ENCODE measurements at places on chromosomes 6 and 20.

DNA sequence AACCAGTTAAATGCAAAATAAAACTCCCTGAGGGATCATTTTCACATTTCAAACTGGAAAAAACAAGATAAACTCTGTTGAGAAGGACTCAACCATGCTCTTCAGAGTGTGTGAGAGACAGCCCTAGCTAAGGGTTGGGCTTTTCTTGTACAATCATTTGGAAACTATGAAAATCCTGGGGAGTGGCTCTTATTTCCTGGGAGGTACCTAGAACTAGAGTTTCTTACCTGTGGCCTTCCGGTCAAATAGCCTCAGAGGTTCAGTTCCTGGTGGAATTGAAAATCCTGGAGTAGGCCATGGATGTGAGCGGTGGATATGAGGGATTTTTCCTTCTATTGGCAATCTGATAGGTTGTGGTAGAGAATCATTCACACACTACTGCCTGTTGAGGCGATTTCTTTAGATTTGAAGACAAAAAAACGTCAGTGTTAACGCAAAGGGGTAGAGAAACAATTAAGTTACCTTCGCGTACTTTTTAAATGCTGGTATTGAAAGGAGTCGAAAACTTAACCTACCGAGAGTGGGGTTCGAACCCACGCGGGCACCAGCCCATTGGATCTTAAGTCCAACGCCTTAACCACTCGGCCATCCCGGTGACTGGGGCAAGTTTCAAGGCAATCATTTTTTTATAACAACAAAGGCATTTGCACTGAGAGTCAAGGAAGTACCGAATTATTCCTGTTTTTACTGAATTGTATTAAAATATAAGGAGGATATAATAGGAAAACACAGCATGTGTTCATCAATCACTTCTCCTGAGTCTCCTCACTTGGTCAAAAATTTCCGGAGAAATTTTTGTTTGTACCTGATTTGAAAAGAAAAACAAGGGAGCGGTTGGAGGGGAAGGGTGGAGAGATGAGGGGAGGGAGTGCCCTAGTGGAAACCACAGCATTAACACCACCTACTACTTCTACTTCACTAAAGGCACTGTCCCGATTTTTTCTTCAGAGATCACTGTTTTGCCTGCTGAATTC is 191.3 kb downstream of the OR2B2 start:
- no peak for DNase-seq

DNA sequence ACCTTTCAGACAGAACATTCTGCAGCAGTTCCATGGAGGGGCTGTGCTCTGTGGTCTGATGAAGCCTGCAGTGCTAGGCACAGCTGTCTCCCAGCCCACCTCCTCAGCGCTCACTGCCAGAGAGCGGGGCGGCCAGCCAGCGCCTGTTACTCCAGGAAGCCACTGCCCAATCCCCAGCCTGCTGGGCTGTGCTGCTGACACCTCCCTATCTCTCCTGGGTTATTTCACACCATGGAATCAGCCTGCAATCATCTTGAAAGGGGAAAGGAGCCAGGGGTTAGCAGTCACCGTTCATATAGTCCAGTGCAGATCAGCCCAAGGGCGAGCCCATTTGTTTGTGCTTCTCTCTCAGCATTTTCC is 46.3 kb upstream of the NHSL1 start:
- DNase-seq: no peak

- no peak for DNase-seq
These were observed 540.2 kb downstream of the PRKN start for GRCh38 chr6:162187168-162187935.

- DNase-seq: no peak
These were observed 44.6 kb downstream of the GPR63 start for GRCh38 chr6:96792561-96793190.

DNA sequence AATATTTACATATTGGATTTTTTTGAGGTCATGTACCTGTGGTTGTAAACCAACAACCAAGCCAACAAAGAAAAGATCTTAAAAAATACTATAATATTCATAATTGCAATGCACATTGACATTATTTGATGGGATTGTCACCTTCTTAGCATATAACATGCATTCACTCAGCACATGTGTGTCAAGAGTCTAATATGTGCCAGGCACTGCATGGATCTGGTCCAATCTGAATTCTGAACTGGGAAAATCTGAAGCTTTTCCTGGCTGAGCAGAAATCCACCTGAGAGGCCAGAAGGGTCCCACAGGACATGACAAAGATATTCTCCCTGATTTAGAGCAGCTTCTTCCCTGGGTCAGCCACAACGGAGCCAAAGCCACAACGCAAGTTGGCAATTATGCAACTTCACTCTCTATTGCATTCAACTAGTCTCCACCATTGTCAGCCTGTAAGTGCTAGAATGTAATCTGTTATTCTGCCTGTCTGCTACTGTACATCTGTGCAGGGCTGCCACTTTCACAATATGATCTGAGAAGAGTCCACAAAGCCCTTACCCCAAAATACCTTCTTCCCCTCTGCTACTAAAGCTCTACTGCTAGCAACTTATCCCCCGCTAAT is 17.0 kb upstream of the DDO start:
- no peak for DNase-seq

GRCh38 chr6:37845930-37846329 is 26.4 kb downstream of the ZFAND3 start:
- DNase-seq: no peak

- no peak for DNase-seq
These were observed 165.5 kb upstream of the BMP5 start for GRCh38 chr6:56040889-56041301.

DNA sequence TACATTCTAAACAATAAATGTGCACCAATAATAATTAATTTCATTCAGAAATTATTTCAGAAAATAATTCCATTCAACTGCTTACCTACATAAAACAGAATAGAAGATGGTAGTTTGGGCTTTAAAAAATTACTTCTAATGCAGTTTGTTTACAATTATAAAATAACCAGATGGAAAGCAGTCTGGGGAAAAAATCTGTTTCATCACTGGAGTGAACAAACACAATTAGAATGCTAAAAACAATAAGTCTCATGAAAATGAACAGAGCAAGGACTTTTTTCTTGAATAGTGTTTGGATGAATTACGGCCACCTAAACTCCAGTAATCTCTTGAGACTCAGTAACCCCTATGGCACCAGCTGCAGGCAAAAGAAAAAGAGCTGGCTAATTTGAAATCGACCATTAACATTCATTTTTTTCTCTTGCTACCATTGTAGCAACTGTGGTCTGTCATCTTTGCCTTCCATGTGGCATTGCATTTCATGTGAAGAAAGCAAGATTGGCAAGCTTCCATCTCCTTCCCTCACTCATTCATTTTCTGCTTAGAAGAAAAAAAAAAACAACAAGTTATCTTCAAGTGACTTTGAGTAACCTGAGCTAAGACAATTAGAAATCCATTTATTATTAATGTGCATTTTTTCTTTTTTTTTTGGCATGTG is 88.4 kb upstream of the CEP85L start:
- no peak for DNase-seq

Data from stimulated activated CD8-positive, alpha-beta memory T cell treated with anti-CD3 and anti-CD28 coated beads, Interleukin-4, amount 100 ng/mL, for 4 hours (primary cell).